Left kidney (tissue), 8 donors: ENCODE measurements at places on chromosomes 5 and 9.

GRCh38 chr9:90010793-90011192 is 406.0 kb downstream of the GADD45G start:
- no peak for DNase-seq

DNA sequence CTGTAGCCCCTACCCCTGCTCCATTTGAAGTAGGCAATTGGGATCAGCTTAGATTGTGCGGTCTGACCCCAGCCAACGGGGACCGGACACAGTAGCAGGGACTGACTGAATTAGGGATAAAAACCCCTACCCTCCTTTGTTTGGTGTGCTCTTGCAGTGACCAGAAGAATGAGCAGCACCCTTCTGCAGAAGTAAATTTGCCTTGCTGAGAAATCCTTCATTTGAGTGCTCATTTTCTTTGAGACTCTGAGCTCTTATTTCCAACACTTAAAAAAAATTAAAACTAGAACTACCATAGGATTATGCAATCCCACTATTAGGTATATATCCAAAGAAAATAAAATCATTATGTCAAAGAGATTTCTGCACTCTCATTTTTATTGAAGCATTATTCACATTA is 560.0 kb downstream of the CDH12 start:
- DNase-seq, result no peak

DNA sequence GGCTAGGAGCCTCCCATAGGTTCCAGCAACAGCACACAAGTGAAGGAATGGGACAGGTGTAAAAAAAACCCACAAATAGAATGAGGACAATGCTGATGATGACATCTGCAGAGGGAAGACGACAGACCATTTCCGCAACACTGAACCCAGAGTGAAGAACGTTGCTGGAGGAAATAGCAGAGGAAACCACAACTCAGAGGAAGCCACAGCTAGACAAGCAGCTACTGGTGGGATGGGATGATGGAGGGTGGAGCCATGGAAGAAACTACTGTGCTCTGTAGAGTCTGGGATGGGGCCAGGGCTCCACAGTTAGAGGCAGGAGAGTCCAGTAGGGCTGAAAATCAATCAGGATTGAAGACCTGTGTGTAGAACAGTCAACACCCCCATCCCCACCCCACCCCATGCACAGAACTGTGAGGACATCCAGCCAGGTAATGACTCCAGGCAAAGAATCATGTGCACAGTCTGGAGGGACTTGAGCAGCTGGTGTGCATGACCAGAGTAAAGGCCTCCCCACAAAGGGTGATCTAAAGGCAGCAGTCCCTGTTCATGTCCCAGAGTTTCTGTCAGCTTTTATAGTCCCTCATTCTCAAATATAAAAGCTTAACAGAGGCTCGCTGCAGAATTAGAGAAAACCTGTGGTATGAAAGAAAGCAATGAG is 65.2 kb upstream of the SPIN1 start:
- no peak for DNase-seq

DNA sequence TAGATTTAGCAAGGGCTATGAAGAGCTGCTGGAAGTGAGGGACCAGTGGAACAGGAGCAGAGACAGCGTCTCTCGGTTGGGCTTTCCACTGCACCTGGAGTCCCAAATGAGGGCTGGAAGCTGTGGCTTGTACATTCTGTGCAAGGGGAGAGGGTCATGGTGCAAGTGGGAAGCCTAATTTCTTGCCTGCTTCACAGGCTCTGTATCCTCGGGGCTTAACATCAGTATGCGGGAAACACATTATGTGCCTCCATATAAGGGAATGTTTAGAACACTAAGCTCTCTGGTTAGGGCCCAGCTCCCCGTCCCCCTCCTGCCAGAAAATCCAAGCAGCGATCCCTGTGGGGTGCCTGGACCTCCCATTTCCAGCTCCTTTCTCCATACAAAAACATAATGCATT is 89.0 kb upstream of the NIPAL4 start:
- DNase-seq, result no peak

DNA sequence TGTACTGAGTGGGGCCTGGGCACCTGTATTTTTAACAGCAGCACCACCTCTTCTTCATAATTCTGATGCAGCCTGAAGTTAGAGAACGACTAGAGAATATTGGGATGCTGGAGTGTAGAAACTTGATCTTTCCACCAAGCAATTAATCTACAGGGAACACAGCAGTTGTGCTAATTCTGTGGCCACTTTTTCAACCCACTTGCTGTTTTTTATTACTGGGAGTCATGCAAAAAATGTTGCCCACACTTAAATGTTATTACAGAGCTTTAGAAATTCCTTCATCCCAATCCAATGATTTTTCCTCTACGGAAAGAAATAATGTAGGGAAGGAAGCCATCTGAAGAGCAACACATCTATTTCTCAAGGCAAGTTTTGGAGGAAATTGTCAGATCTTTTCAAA is 190.9 kb upstream of the TUT7 start:
- no peak for DNase-seq

DNA sequence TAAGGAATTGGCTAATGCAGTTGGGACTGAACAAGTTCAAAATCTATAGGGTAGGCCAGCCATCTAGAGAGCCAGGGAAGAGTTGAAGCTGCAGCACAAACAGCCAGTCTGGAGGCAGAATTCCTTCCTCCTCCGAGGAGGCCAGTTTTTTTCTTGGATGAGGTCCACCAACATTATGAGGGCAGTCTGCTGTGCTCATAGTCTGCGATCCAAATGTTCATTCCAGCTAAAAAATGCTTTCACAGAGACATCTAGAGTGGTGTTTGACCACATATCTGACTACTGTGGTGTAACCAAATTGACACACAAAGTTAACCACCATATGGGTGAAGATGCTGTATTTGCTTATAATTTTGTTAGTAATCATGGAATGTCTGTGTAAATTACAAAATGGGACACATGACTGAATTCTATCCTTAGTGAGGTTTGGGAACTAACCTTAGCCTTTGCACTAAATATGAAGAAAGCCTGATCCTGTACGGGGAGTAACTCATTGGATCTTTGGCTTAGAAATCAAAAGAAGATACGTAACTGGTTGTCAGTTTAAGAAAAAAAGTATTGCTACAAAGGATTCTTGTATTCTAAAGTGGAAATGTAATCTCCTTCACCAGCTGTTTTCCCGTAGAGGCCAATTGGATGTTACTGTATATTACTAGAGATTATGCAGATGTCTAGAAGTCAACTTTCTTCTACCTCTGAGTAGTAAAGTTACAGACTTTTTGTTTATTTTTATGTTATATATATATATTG is 70.6 kb downstream of the SPIN1 start:
- no peak for DNase-seq

DNA sequence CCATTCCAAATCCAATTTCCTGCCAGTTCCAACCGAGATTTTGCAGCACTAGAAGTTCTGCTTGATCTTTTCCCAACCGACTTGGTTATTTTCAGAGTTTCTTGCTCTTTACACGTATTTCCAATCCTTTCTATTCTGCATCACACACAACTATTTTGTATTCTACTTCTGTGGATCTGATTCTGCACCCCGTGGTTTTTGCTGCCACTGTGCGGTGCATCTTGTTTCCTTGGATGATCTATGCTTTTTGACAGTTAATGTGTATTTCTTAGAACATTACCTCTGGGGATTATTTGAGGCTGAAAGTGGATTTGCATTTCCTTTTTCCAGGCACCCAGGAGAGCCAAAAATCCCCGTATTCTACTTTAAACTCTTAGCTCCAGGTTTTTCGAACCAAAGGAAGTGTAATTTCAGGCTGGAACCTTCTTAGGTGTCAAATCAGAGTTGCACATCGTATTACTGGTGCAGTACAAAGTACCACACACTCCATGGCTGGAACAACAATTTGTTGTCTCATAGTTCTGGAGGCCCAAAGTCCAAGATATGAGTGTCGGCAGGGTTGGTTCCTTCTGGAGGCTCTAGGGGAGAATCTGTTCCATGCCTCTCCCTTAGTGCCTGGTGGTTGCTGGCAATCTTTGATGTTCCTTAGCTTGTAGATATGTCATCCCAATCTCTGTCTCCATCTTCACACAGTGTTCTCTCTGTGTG is 14.7 kb upstream of the SARDH start:
- DNase-seq, result no peak

DNA sequence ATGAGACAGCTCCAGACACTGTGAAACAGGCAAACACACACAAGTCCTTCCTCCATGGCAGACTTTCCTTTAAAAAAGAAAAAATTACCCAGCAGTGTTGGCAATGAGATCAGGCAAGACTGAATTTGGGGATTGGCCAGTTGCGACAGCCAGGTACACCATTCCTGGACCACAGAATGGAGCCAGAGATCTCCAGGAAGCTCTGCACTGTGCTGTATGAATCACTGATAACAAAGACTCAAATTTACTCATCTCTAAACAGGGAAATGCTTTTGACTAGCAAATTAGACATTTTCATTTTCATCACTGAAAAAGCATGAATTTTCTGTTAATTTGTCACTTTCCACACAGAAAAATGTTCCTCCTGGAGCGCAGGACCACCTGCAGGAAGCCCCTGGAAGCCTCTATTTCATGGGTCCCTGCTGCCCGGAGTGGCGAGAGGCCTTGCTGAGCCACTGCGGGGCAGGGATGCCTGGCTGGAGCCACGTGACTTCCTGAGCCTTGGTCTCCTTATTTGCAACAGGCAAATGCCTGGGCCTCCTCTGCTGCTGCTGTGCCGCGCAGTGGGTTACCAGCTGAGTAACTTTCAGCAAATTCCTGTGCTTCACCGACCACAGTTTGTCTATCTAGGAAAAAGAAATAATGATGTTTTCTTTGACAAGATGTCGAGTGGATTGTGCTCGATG is 185.9 kb upstream of the ZNF618 start:
- no peak for DNase-seq

- no peak for DNase-seq
Observed at GRCh38 chr9:134963546-134963945, 45.8 kb upstream of the FCN1 start.

GRCh38 chr9:95078939-95079338 is 238.6 kb downstream of the FANCC start:
- DNase-seq, result no peak

DNA sequence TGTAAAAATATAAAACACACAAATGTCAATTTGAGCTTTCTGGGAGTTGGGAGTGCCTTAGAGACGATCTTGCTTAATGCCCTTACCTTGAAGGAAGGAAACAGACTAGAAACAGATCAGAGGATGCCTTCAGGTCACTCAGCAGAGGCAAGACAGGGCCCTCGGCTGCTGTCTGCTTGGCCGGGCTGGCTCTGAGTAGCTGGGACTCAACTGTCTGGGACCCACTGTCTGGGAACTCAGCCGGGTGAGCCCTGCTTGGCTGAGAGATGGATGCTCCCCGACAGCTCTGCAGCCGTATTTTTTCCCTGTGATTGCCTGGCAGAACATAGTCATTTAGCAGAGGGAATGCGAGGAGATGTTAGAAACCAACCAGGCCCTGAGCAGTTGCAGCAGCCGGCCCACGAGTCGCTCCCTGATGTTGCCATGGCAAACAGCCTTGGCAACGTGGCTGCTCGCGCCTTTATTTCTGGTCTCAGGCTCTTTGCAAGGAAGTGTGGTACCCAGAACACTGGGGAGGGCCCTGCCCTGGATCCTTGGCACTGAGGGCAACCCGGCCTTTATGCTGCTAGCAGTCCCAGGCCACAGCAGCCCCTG is 10.9 kb downstream of the PPARGC1B start:
- no peak for DNase-seq

- no peak for DNase-seq
Observed at GRCh38 chr5:10459080-10460055, 17.7 kb downstream of the ROPN1L start.

DNA sequence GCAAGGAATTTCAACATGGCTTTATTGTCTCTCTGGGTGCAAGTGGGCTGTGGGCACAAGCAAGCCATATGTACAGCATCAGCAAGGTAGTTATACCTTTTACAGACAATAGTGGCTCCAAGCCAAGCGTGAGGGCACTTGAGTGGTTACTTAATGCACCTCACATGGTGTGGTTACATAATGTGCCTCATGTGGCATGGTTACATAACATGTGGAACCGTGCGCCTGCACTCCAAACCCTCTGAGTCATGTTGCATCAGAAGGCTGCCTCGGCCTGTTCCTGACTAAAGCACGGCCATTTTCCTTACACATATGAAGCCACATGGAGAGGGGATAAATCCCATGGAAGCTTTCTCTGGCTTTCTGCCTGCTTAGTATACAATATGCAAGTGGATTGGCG is 150.9 kb downstream of the OSTF1 start:
- no peak for DNase-seq

- DNase-seq, result no peak
Observed at GRCh38 chr9:89685698-89686097, 80.9 kb downstream of the GADD45G start.

- DNase-seq, result no peak
Observed at GRCh38 chr5:29994519-29994918, 1199.0 kb upstream of the CDH6 start.

DNA sequence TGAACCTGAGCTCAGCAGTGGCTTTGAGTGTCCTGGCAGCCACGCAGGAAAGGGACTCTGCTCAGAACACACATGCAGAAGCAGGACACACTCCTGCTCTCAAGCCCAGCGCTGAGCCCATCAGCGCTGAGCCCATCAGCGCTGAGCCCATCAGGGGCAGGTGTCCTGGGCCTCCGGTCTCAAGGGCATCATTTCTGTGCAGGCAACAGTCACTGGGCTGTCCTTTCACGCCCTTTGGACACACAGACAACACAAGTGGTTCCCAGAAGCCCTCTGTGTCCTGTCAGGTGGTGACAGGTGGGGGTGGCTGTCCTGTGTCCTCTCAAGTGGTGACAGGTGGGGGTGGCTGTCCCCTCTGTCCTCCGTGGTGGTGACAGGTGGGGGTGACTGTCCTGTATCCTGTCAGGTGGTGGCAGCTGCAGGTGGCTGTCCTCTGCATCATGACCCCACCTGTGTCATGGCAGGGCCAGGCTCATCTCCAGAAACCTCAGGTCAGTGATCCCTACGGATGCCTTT is 39.0 kb upstream of the CLPTM1L start:
- DNase-seq, result no peak

- DNase-seq, result no peak
Observed at GRCh38 chr9:130901498-130902203, 5.0 kb upstream of the QRFP start.

- DNase-seq, result no peak
Observed at GRCh38 chr5:16827755-16828154, 108.3 kb downstream of the MYO10 start.

DNA sequence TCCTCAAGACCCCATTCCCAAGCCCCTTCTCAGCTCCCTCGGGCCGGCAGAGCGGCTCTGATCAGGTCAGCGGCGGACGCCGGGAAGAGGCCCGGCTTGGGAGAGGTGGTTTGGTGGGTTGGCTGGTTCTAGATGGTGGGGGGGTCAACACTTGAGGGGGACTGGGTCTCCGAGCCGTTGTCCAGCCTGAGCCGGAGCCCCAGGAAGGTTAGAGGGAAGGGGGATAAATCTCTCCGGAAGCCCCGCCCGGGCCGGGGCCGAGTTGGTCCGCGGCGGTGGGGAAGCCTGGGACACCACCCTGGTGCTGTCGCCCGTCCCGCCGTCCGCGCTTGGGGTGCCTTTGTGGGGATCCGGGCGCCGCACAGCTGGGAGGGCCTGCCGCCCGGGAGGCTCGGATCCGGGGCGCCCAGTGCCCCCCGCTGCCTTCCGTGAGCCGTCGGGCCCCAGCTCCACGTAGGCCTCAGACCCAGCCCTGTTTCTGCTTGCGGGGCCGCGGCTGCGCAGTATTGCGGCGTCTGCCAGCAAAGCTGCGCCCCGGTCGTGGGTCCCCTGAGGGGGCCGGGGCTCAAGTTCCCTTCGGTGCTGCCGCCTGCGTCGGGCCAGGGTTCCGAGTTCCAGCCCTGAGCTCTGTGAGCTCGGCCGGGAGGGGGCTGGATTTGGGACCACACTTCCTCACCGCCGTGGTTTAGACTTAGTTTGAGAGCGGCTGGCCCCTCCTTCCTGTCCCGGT is 542 bp upstream of the TRIM52 start:
- peak; percentile 70 for DNase-seq

- DNase-seq, result no peak
Observed at GRCh38 chr5:1100664-1101574, 10.9 kb downstream of the SLC12A7 start.

- no peak for DNase-seq
Observed at GRCh38 chr5:178207183-178207916, 3.0 kb downstream of the HNRNPAB start.
